Natural killer cell treated with Interleukin-12 subunit alpha and Interleukin-12 subunit beta and Interleukin-15 and Interleukin-18, amount 100 ng/mL, for 72 hours (primary cell): ENCODE measurements at places on chromosomes 7 and 10. TPM values are rescaled to one million over a fixed set of nuclear protein-coding genes. Genes with fewer than 3 reads are reported as not detected.

Gene WDR91
- 22.8 TPM for total RNA-seq

- no peak for DNase-seq
Measured at GRCh38 chr10:114340816-114341215, 63.5 kb downstream of the AFAP1L2 start.

DNA sequence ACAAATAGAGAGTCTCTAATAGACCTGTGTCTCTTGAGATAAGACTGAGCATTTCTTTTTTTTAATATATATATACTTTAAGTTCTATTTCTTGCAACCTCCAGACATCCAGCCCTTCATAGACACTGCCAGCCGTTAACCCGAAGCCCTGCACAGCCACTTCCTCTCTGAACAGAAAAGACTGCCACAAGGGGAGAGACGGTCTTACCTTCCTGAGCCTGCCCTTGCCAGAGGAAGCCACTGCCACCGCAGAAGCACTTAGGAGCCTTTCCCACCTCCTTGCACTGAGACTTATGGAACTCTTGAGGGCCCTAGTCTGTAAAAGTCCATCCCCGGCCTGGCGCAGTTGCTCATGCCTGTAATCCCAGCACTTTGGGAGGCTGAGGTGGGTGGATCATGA is 31.8 kb upstream of the PRSS1 start:
- DNase-seq, result no peak

GRCh38 chr10:110153396-110153795 is 54.0 kb upstream of the MXI1 start:
- no peak for DNase-seq

DNA sequence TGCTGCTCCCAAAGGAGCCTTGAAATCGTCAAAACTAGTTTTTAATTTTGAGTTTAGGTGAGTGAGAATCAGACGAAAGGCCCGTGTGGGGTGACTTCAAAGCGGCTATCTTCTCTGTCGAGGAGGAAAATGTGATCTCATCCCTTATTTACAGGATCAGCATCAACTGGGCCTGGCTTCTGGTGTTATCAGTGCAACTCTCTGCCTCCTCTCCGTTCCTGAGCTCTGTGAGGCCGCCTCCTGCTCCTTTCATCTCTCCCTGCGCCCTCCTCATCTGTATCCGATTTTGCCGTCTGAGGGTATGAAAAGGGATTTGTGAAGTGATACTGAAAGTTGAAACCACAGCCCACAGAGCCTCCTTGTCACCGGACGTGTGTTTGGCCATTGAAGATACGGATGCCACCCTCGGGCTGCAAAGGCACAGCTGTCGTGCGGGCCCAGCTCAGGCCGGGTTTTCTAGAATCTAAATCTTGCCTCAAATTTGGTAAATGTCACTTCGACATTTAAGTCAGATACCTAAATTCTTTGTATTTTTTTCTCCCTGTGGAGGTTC is 408.7 kb upstream of the ADARB2 start:
- DNase-seq, result no peak

Gene CPN1
- total RNA-seq, result not detected

Gene POU6F2
- total RNA-seq, result 0.28 TPM

Gene AKR1E2
- total RNA-seq, result 2.2 TPM

Gene PDE1C
- total RNA-seq, result 0.39 TPM

Gene MRLN
- not detected for total RNA-seq

DNA sequence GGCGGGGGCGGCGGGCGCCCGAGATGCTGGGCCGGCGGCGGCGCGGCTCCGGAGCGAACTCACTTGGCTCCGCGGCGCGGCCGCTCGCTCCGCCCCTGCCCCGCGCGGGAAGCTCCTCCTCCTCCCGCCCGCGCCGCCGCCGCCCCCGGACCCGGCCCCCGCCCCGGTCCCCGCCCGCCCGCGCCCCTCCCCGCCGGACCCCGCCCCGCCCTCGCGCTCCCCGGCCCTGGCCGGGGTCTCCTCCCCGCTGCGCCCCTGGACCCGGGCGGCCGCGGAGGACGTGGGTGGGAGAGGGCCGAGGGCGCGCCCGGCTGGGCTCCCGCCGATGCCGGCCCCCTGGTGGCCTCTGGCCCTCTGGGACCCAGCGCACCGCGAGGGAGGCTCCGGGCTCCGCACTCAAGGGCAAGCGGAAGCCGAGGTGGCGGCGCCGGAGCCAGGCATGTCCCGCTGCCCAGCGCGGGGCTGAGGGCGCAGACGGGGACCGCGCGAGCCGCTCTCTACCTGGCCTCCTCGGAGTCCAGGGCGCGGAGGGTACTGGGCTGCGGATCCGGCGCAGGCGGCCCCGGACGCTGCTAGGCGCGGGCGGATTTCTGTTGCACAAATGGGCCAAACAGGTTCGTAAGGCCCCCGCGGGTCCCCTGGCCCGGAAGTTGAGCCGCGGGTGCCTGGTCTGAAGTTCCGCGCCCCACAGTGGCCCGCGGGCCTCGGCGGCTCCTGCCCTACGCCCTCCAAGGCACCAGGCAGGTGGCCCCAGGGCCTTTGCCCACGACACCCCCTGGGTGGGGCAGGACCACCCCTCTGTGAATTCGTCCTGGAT is at the start of gene TCERG1L:
Gene TCERG1L, minus strand, starts transcription at position 61 of the 817 bp plus-strand sequence. CDS start 86 bp downstream, outside the sequence.
- DNase-seq, result peak; percentile 61

Gene GRIFIN
- not detected for total RNA-seq

Gene RAMP3
- total RNA-seq, result not detected
